Hypothalamus (tissue), 51 donors: ENCODE measurements at places on chromosomes 4 and X.
A peak's percentile ranks its signal among the peaks of the same experiment; 100 is the strongest.

- no peak for DNase-seq
Observed at GRCh38 chr4:13129095-13129494, 355.0 kb downstream of the RAB28 start.

- no peak for DNase-seq
Observed at GRCh38 chr4:98530572-98530971, 127.8 kb downstream of the TSPAN5 start.

DNA sequence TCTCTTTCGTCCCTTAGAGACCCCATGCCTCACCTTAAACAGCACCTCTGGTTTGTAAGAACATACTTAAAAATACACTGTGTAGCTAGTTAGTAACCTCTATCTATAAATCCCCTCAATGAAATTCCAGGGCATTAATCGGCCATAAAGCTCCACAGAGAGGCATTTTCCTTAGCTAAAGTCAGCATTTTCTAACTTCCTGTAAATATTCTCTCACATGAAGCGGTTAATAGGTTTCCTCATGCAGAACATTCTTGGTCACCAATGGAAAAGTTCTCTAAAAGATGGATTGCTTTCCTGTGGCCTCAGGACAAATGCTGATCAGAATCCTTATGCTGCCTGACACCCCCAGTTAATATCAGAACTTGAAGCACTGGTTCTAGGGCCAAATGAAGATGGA lies 248.6 kb upstream of the BOD1L1 start:
- no peak for DNase-seq

- DNase-seq, result no peak
Observed at GRCh38 chr4:119498527-119498926, 130.1 kb downstream of the PDE5A start.

DNA sequence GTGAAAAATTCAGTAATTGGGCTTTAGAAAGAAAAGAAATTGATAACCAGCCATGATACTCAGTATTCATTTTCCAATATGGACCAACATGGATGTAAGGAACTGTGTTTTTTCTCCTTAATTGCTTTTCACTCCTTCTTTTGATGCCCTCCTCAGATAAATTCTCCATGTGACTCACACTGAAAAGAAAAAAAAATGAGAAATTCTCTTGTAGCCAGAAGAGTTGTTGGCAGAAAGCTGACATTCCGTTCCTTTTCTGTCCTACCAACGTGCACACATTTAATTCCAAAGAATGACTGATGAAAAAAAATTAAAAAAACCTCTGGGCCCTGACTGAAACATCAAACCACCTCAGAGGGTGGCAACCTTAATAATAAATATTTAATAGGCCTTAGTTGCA lies 153.1 kb downstream of the AMELX start:
- DNase-seq, result no peak

GRCh38 chr4:80073473-80074008 lies 512 bp upstream of the ANTXR2 start:
- DNase-seq, result no peak

- DNase-seq, result no peak
Observed at GRCh38 chrX:68588602-68589371, 58.7 kb upstream of the STARD8 start.

DNA sequence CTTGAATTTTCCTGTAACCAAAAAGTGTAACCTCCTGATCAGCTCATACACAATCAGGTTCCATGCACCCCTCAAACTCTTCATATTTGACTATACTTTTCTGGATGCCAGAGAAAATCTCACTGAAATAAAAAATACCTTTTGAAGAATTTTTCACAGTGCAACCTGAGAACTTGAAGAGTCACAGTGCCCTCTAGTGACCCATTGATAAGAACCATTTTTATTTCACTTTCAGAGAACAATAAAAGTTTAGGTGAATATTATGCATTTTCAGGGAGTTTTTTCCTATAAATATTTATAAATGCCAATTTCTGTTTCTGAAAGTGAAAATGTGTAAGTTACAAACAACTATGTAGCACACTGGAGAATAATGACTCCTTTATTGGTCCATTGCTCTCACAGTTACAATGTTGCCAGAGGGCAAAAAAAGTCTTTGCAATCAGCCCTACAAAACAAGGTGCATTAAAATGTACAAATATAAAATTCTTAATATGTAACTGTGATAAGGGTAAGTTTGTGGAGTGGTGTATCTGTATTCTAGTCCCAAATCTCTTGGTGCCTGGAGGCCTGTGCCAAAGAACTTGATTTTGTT lies 153.6 kb upstream of the INTU start:
- no peak for DNase-seq

DNA sequence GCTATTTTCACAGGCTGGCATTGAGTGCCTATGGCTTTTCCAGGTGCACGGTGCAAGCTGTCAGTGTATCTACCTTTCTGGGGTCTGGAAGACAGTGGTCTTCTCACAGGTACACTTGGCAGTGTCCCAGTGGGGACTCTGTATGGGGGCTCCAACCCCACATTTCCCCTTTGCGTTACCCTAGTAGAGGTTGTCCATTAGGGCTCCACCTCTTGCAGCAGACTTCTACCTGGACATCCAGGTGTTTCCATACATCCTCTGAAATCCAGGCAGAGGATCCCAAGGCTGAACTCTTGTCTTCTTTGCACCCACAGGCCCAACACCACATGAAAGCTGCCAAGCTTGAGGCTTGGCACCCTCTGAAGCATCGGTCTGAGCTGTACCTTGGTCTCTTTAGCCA lies 735.7 kb upstream of the INTU start:
- no peak for DNase-seq

- DNase-seq, result no peak
Observed at GRCh38 chrX:131729295-131729694, 185.4 kb downstream of the OR13H1 start.

GRCh38 chr4:103405415-103405814 lies 207.3 kb upstream of the CENPE start:
- no peak for DNase-seq

GRCh38 chr4:67750691-67751090 lies 3.5 kb downstream of the GNRHR start:
- no peak for DNase-seq

DNA sequence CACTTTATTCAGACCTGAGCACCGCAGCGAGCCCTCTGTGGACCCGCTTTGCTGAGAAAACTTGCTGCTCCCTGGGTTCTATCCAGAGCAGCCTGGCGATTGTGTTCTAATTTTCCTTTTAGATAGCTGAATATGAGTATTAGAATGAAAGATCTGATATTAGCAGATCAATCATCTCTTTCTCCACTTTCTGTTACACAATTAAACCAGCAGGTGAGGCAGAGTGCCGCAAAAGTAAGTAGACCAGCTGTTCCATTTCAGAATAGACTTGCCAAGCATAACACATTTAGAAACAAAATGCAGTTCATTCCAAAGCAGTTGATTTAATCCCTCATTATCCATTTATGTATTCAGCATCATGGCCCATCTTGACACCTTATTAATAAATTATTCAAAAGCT lies 58.6 kb downstream of the PALLD start:
- no peak for DNase-seq

DNA sequence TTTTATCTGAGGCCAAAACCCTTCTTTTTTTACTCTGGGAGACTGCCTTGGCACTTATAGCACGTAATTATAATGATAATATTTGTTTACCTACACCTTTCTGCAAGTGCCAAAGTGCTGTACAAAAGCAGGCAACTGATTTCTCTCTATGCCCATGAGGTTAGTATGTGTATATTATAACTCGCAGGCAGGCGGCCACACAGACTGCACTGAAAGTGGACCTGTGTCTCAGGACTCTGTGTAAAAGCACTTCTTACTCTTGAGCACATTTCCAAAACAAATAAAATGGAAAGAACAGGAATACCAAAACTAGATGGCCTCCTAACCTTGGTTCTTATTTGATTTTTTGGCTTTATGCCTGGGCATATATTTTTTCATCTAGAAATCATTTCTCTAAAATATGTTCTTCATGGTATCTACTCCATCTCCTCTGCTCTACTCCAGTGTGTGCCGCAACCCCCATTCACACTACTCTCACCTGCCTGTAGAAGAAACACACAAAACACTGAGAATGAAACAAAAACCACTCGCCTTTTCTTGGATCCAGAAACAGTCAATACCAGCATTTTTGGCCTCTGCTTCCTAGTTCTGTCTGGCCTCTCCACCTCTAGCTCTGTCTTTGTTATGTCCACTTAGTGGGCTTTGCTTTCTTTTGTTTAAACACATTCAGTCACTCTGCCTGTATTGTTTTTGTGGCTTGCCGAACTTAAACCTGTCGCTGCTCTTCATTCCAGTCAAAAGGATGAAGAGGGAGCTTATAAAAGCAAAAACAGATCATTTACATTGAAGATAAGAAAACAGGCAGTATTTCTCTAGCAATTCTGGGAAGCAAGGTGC lies 934.5 kb upstream of the TENM3 start:
- DNase-seq, result no peak

- no peak for DNase-seq
Observed at GRCh38 chr4:86840858-86841257, 8.3 kb downstream of the SLC10A6 start.

DNA sequence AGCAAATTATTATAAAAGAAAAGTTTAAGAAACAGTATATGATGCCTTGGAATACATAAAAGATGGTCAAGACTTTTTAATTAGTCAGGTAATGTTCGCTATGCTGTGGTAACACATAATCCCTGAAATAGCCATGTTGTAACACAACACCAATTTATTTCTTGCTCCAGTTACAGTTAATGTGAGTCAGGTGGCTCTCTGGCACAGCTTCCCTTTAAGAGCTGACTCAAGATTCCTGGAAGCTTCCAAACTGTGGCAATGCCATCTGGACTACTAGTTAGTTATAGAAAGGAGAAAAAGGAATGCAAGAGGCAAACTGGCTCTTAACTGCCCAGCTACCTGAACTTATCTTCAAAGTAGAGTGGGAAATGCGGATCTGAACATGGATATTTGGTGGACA lies 210.5 kb downstream of the CHM start:
- DNase-seq, result no peak

GRCh38 chrX:119617517-119618164 lies 11.4 kb upstream of the NKRF start:
- no peak for DNase-seq

GRCh38 chrX:3227526-3227925 lies 118.9 kb downstream of the MXRA5 start:
- DNase-seq, result no peak

GRCh38 chrX:143934542-143934941 lies 50.7 kb downstream of the UBE2NL start:
- no peak for DNase-seq

DNA sequence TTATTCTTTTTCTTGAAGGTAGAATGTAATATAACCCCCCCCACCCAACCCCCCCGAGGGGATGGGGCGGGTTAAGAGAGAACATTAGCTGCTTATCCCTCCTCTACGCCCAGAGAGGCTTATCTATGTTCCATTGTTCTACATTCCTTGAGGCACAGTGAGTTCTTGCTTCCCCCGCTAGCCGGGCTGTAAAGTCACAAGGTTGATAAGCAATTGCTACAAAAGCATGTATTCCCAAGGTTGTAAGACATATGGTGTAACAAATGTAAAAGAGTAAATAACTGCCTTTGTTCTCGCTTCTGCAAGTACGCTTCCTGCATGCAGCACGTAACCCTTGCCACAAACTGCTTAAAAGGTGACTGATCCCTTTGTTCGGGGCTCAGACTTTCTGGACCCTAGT lies 8.2 kb downstream of the DCAF8L2 start:
- DNase-seq, result no peak

- no peak for DNase-seq
Observed at GRCh38 chr4:117545039-117545438, 459.7 kb upstream of the TRAM1L1 start.

DNA sequence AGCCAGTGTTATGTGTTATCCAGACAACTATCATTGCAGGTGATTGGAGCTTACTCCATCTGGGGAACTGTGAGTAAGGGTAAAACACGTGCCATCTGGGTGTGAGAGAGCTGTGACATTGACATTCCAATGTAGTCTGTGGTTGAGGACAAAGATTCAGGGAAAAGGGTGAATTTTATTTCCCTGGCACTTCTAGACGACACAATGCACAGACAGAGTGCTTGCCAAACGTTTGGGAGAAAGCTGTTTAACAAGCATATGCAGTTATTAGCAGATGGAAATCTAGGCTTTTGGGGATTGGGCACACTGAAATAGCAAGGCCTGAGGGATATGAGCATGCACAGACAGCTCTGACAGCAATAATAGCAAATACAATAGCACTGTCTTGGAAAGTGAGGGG lies 21.3 kb upstream of the CTSO start:
- no peak for DNase-seq

- DNase-seq, result no peak
Observed at GRCh38 chr4:102151696-102152095, 193.6 kb downstream of the SLC39A8 start.

- no peak for DNase-seq
Observed at GRCh38 chrX:44785652-44786051, 58.2 kb upstream of the DUSP21 start.

DNA sequence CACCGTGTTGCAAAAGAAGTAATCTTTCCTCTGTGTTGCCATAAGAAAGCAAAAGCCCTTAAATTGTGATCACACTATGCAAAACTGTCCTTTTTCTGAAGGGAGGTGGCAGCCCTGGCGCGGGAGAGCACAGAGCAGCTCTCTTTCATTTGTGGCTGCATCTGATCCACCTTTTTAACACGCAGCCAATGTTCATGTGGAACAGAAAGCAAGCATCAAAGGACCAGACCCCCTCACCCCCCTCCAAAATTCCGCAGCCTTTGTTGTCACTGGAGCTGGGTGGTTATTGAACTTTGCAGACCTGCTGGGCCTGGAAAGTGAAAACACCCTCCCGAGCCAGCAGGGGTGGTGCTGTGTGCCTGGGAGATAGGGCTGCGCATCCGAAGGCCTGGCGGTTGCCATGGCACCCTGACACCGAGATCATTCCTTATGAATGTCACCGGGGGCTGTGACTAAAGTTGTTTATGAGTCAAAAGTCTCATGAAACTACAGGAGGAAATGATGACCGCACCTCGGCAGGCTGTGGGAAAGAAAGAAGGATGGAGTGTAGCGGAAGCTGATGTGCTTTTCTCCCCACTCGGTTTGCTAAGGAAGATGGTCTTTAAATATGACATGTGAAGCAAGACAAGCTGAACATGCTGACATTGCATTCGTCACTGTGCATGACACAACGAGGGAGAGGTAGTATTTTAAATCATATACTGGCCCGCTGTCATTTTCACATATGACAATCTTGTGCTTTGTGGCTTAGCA lies 367.4 kb downstream of the UNC5C start:
- DNase-seq, result peak; percentile 35

DNA sequence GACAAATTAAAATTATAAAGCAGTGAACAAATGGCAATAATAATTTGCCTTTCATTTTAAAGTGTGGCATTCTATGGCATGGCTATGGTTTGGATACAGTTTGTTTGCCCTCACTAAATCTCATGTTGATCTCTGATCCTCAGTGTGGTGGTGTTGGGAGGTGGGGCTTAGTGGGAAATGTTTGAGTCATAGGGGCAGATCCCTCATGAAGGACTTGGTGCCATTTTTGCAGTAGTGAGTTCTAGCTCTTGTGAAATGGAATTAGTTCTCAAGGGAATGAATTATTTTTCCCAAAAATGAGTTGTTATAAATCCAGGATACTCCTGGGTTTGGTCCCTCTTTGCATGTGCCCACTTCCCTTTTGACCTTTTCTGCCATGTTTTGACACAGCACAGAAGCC lies 181.4 kb downstream of the AMELX start:
- DNase-seq, result no peak

- DNase-seq, result no peak
Observed at GRCh38 chr4:6633091-6633906, 7.2 kb upstream of the MRFAP1 start.
